Stimulated activated naive B cell treated with anti-CD40 and anti-IgM and Interleukin-4, amounts not matched to agents 10 μg/mL and 1 μg/mL and 100 μg/mL, for 72 hours (primary cell): ENCODE measurements at places on chromosomes 3 and 15.

DNA sequence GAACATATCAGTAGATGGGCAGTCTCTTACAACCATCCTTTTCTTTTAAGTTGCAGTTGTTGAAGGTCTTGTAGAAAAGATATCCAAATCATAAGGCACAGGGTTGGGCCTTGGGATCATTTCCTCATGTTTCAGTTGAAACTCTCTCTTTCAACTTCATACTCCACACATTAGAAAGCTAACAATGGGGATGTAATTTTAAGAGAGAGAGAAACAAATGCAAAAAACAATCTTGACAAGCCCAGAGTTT is 747.9 kb downstream of the ROBO1 start:
- no peak for DNase-seq

- DNase-seq = no peak
Measured at GRCh38 chr15:59165726-59166125, 40.9 kb upstream of the LDHAL6B start.

DNA sequence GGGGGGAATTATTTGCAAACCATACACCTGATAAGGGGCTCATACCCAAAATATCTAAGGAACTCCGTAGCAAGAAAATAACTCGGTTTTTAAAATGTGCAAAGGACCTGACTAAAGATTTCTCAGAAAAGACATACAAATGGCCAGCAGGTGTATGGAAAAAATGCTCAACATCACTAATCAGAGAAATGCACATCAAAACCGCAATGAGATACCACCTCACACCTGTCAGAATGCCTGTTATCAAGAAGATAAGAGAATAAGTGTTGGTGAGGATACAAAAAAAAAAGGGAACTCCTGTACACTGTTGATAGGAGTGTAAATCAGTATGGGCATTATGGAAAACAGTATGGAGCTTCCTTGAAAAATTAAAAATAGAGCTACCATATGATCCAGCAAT is 89.4 kb downstream of the C3orf70 start:
- DNase-seq = no peak

DNA sequence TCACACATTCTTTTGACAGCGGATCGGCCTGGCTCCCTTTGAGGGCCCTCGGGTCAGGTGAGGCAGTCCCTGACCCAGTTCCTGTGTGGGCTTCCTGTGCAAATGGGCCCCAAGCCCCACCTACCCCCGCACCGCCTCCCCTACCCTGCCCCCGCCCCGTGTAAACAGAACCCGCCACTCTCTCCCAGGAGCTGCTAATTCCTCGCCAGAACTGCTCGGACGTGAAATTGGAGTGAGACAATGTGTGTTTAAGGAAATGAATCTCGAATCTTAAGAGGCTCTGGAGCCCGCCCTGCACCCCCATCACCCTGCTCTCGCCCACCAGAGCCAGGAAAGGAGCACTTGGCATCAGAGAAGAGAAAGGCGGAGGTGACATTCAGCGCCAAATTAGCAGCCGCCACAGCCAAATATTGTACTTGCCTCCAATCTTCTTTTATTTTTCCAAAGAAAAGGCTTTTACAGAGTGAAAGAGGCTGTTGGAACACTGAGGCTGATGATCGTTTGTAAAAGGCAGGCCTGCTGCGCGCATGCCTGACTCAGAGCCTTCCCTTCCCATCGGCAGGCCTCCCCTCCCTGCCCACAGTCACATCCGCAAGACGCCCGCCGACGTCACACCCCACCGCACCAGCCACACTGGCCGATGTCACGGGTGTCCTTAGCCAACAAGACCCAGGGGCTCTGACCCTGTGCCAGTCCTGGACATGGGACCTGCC is 53.1 kb downstream of the CACNA2D2 start:
- DNase-seq = peak; percentile 4

GRCh38 chr3:62604298-62604697 is 230.9 kb upstream of the FEZF2 start:
- DNase-seq = no peak

DNA sequence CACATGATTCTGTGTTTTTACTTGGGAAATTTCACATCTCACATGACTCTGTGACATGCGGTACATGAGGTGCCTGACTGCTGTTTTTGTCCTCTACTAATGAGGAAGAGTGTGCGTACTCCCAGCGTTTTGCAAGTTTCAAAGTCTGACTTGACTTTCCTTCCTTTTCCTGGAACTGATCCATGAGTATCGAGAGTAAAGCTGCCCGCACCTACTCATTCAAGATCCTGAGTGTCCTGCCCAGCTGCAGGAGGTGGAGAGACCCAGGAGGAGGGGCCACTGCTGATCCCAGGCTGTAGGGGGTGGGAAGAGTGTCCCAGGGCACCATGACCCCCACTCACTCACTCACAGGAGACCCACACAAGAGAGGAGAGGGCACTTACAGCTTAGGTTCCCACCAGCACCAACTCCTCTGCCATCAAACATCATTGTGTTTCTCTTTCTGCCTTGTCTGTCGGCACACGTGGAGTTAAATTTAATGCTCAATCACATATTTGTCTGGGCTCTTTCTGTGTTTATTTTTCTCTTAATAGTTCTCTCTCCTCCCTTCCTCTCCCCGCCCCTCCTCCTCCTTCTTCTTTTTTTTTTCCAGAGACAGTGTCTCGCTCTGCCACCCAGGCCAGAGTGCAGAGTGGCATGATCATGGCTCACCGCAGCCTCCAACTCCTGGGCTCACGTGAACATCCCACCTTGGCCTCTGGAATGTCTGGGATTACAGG is 1.4 kb downstream of the CCR5AS start:
- no peak for DNase-seq

- no peak for DNase-seq
Measured at GRCh38 chr3:1294586-1294985, 201.8 kb downstream of the CNTN6 start.

DNA sequence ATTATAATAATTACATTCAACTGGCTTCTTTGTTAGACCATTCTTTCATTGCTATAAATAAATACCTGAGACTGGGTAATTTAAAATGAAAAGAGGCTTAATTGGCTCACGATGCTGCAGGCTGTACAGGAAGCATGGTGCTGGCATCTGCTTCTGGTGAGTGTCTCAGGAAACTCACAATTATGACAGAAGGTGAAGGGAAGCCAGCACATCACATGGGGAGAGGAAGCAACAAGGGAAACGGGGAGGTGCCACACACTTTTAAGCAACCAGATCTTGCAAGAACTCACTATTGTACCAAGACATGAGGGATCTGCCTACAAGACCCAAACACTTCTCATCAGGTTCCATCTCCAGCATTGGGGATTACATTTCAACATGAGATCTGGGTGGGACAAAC is 413.1 kb upstream of the ARRDC4 start:
- DNase-seq = no peak

DNA sequence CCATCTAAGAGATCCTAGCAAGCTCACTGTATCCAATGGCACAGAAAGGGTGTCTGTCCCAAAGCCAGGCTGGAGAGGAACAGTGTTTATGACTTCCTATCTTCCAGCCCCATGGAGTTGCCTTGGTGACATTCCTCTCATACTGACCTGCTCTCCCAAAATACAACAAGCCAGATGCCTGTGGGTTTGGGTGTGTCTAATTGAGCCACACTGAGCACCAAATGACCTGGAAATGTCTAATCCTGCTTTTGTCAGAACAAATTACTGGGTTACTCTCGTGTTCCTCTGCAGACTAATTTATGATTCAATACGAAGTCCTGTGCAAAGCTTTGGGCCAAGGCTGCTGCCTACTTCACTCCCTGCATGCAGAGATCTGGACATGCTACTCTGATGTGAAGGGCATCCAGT is 98.1 kb upstream of the STRIT1 start:
- no peak for DNase-seq

- no peak for DNase-seq
Measured at GRCh38 chr15:60804986-60805949, 326.3 kb upstream of the ICE2 start.

DNA sequence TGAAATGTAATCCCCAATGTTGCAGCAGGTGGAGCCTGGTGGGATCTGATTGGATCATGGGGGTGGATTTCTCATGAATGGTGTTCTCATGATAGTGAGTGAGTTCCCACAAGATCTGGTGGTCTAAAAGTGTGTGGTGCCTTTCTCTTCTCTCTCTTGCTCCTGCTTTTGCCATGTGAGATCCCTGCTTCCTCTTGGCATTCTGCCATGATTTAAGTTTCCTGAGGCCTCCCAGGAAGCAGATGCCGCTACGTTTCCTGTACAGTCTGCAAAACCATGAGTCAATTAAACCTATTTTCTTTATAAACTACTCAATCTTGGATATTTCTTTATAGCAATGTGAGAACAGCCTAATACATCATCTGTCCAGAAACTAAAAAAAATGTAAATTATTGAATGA is 298.3 kb downstream of the MEX3B start:
- no peak for DNase-seq

- peak; percentile 35 for DNase-seq
Measured at GRCh38 chr3:66469220-66469640, 31.6 kb downstream of the LRIG1 start.

DNA sequence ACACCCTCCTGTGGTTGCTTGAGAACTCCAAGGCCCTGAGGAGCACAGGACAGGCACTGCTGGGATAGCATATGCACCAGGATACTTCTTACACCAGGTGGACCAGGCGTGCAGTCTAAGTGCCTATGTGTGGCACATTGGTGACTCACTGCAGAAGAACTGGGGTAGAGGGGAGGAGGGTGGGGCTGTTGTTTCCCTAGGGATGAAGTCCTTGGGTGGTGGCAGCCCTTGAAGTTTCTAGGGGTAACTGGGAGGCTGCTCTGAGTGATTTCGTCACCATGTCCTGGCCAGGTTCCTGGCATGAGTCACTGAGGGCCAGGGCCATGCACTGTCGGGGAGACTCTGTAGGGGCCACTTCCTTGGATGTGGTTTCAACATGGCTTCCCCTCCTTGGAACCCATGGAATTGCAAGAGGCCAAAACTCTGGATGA is 15.9 kb downstream of the MYZAP start:
- no peak for DNase-seq

GRCh38 chr15:72289597-72290325 is 17.4 kb upstream of the PARP6 start:
- DNase-seq = no peak

DNA sequence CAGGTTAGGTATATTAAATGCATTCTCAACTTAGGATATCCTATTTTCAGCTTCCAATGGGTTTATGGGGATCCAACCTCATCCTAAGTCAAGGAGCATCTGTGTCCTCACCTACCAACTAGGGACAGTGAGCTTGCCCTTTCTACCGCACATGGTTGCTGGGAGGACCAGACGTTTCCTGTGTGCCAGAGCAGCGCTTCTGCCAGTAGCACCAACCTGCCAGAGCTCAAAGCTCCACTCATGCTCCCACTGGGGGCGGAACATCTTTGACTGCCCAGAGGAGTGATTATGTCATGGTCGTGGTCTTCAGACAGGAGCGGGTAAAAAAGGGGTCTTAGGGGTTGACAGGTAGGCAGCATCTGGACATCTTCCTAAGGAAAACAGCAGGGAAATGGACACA is 24.7 kb downstream of the XPC start:
- no peak for DNase-seq

DNA sequence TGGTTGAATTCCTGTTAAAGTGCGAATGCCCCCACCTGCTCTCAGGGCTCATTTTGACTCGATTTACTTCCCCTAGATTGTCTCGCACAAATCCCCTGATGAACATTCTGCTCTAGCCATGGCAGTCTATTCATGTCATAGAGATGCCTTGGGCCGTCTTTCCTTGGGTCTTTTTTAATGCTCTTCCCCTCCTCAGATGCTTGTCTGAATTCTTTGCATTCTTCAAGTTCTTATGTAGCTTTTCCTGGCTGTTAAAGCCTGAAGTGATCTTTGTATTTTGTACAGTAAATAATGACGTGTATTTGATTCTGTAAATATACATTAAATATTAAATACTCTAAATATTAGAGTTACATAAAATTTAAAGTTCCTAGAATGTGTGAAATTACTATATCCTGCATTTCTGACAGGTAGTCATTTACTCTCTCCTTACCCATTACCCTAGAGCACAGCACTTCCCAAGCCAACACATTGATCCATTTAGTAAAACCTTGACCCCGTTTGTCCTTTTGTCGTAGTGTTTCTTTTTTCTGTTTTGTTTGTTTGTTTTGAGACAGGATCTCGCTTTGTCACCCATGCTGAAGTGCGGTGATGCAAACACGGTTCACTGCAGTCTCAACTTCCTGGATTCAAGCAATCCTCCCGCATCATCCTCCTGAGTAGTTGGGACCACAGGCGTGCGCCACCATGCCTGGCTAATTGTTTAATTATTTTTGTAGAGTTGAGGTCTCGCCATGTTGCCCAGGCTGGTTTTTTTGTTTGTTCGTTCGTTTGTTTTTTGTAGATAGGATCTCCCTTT is 47.9 kb downstream of the YEATS2 start:
- DNase-seq = no peak

DNA sequence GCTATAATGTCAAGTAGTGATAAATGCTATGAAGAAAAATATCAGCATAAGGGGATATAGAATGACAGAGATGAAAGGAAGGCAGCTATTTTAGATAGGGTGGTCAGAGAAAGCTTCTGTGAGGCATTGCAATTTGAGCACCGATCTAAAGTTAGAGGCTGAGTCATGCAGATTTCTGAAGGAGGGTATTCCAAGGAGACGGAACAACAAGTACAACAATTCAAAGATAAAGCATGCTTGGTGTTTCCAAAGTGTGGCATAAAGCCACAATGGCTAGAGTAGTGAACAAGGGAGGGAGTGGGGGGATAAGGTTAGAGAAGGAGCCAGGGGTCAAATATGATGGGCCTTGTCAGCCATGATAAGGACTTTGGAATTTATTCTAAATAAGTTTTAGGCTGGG is 71.9 kb downstream of the PFN2 start:
- DNase-seq = no peak

DNA sequence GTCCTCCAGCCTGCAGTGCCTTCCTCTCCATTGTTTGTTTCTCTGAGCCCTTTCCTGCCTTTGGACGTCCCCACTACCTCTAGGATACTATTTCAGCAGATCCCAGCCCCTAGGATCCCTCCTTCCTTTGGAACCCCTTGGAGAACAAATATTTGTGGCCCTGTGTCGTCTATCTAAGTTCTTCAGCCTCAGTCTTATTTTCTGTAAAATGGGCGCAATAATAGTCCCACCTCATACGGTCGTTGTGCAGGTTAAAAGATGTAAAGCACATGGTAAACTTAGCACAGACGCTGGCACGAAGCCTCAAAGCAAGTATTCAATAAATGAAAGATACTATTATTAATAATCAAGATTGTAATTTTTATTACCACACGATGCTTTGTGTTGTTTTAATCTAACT is 122.0 kb downstream of the SV2B start:
- DNase-seq = no peak

DNA sequence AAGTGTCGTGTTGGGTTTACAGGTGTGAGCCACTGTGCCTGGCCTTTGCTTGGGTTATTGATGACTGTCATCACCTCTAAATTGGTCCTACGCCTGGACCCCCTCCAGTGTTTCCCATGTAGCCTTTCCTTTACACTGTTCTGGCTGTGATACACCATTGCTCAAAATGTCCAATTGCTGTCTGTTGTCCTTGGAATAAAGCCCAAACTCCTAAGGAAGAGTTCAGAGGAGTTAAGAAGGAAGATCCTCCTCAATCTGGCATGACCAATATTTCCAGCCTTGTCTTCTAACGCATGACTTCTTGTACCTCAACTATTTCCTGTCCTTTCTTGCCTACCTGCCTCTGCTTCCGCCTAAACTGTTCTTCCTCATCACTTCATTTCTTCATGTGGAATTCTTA is 113.1 kb downstream of the POLR2M start:
- DNase-seq = no peak

- DNase-seq = peak; percentile 27
Measured at GRCh38 chr3:101938262-101938847, 89.0 kb downstream of the NFKBIZ start.

- DNase-seq = no peak
Measured at GRCh38 chr3:194140520-194141414, 4.8 kb downstream of the HES1 start.
